ENCODE measurements at places on chromosomes 4 and X.
A peak's percentile ranks its signal among the peaks of the same experiment; 100 is the strongest.

DNA sequence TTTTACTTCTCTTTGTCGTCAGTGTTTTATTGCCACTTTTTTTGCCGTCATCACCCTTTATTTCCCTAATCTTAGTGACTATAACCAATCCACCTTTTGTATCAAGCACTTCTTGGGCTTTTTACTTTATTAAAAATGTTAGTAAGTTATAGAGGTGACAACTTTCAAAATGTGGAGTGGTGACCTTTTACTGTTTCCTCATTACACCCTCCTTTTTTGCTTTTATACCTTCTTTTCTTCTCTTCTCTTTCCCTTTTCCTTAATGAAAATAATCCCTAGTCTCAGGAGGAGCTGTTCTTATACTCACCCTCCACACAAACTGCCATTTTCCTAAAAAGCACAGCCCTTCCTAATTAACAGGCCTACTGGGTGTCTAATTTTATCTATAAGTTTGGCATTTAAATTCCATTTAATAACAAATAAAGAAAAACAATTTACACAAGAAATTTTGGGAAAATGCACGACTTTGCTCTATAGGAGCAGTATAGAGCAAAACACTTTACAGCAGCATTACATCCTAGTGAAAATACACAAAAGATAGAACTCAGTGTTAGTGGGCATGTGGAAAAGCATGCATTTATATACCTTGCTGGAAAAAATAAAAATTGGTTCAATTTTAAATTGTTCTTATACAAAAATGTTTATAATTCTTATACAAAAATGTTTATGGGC, 27.3 kb downstream of the BBS12 start:
- DNase-seq, result no peak

- no peak for DNase-seq
Measured at GRCh38 chr4:114282937-114283336, 303.5 kb upstream of the ARSJ start.

DNA sequence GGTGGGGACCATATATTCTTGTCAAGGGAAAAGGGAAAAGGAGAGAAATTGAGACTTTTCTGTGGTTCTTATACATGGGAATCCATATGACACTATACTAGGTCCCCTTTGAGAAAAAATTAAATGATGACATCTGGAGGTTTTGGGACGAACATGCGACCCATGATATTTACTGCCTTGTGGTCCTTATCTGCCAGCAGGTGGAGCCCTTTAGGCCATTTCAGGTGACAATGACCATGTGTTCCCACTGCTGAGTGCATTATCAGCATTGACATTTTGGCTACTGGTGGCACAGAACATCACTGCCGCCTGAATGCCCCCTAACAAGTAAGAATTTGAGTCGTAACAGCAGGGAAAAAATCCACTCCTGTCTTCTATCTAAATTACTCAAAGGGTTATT, 843.4 kb downstream of the FSTL5 start:
- DNase-seq, result peak; percentile 31

GRCh38 chr4:108081256-108081655, 87.5 kb downstream of the LEF1 start:
- no peak for DNase-seq

GRCh38 chrX:9966775-9967408, at the start of gene CLDN34:
Gene CLDN34, plus strand, starts transcription at chrX:9967358. Its CDS starts 0 bp downstream, at chrX:9967358.
- DNase-seq, result no peak

- DNase-seq, result no peak
Measured at GRCh38 chr4:82691431-82691830, 107.2 kb downstream of the SCD5 start.

DNA sequence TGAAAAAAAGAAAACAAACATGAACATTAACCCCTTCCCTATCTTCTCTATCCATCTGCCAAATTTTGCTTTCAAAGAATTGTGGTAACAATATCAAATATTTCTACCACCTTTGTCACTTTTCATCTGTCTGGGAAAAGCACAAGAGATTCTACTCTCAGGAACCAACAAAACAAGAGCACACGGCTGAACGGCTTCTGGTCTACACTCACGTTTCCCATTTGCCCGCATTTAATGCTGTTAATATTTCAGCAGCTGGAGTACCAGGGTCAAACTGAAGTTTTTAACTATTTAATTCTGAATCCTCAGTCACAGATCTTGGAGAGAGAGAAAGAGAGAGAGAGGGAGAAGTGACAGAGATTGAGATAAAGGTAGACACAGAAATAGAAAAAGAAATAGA, 91.4 kb downstream of the UNC5C start:
- DNase-seq, result no peak

DNA sequence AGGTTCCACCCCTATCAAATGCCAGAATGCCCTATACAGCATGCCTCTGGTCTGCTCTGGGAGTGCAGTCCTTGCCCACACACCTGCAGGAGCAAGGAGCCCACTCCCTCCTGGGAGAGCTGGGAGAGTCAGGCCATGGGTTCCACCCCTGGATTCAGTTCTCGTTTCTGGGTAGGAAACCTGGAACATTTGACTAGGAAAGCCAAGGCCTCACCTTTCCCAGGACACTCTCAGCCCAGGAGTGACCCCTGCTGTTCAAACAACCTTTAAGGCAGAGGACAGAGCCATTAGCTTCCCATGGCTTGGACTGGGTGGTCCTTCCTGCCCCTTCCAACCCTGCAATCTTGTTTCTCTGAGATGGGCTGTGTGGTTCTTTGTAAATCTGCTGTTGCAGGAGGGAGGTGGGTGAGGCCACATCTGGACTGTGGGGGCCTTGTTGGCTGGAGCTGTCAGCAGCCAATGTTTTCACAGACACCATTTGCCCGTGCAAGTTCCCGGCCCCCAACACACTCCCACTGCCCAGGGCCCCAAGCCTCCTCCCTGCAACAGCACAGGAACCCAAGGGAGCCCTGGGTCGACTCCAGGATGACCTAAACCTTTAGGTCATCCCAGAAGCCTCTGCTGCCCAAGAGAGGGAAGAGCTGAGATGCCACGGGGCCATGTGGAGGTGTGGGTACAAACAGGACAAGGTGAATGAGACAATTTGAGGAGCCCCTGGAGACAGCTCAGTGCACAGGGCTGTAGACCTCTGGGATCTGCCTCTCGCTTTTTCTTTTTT, 104.4 kb downstream of the PJA1 start:
- DNase-seq, result peak; percentile 13

DNA sequence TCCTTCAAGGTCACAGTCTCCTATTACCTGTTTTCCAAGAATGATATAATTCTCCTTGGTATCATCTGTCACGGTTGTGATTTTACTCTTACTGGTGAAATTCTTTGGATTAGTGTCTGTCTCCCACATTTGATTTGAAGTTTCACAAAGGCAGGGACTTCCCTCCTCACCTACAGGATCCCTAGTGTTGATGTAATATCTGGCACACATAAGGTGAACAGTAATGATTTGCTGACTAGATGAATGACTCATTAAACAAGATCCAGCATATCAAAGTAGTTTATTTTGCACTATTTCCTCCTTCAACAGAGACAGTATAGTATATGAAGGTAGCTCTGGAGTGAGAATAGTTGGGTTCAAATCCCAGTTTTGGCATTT, 135.3 kb upstream of the IL1RAPL2 start:
- DNase-seq, result no peak
